Activated CD8-positive, alpha-beta T cell treated with anti-CD3 and anti-CD28 coated beads for 36 hours (primary cell): ENCODE measurements at places on chromosomes 4 and X. TPM values are rescaled to one million over a fixed set of nuclear protein-coding genes. Genes with fewer than 3 reads are reported as not detected.

GRCh38 chr4:133776503-133776902, 425.1 kb downstream of the PABPC4L start:
- no peak overlapping the region for H3K27ac ChIP-seq
- no peaks in the 10 kb centered on the region for H3K27me3 ChIP-seq

The FTSJ1 gene
- total RNA-seq = 82.9 TPM

- H3K27ac ChIP-seq = no peak overlapping the region
- no peaks in the 10 kb centered on the region for H3K36me3 ChIP-seq
- peaks cover 2% of the 10 kb centered on the region for H3K4me1 ChIP-seq
- no peak overlapping the region for H3K4me3 ChIP-seq
- DNase-seq = no peak
- H3K27me3 ChIP-seq = no peaks in the 10 kb centered on the region
Measured at GRCh38 chrX:134676436-134676835, 18.2 kb upstream of the PLAC1 start.

DNA sequence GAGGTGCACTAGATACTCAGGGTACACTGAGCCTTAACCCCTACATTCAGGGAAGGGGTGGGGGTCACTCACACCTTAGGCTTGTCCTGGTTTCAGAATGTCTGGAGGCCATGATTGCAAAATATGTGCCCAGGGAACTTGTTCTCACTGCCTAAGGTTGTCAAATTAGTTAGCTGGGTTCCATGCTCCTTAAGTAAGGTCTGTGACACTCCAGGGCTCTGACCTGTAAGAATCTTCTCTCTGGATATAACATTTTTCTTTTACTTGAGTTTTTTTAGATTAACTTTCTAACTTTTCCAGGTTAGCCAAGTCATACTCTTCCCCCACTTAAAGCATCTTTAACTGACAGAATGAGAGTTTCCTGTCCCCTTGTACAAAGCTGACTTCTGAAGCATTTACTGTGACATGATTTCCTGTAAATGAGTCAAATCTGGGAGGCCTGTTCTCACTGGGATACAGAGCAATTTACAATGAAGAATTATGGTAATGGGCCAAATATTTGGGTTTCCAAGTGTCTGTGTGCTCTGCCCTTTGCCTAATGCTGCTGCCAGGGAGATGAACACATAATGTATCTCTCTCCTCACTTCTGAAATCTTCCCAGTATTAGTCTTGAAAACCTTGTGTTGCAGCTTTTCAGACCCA, 101.7 kb downstream of the GATB start:
- H3K36me3 ChIP-seq = no peaks in the 10 kb centered on the region
- H3K27me3 ChIP-seq = no peaks in the 10 kb centered on the region
- DNase-seq = no peak
- peaks cover 12% of the 10 kb centered on the region for H3K4me1 ChIP-seq
- peak overlapping the region; percentile 85 for H3K27ac ChIP-seq

DNA sequence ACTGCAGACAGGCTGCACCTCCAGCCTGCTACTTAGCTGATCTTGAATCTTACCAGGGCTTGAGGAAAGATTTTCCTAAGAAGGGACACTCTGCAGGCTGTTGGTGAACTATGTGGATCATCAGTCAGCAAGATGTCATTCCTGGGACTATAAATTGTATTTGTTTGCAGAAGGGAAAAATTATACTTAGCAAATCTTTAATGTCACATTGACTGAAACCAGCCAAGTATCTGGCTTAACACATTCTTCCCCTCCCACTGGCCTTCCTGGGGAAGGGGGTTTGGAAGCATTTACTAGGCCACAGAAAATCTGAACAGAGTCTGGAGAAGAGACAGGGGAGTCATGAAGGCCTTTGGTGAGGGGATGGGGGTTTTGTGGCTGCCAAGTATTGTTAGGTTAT, 156.7 kb upstream of the EOLA2 start:
- H3K4me3 ChIP-seq = no peak overlapping the region
- H3K36me3 ChIP-seq = no peaks in the 10 kb centered on the region
- no peaks in the 10 kb centered on the region for H3K27me3 ChIP-seq
- no peak overlapping the region for H3K27ac ChIP-seq
- no peaks in the 10 kb centered on the region for H3K4me1 ChIP-seq

The PNCK gene
- total RNA-seq = 1.1 TPM

GRCh38 chrX:133771086-133771646, 214.2 kb downstream of the GPC3 start:
- no peaks in the 10 kb centered on the region for H3K36me3 ChIP-seq
- no peak overlapping the region for H3K4me3 ChIP-seq
- DNase-seq = no peak
- no peak overlapping the region for H3K27ac ChIP-seq

The SFRP2 gene
- not detected for total RNA-seq

GRCh38 chr4:122845066-122845465, 18.4 kb downstream of the FGF2 start:
- DNase-seq = no peak
- H3K27ac ChIP-seq = no peak overlapping the region
- peaks cover 9% of the 10 kb centered on the region for H3K27me3 ChIP-seq
- H3K4me3 ChIP-seq = no peak overlapping the region

The PTCHD1 gene
- total RNA-seq = not detected

DNA sequence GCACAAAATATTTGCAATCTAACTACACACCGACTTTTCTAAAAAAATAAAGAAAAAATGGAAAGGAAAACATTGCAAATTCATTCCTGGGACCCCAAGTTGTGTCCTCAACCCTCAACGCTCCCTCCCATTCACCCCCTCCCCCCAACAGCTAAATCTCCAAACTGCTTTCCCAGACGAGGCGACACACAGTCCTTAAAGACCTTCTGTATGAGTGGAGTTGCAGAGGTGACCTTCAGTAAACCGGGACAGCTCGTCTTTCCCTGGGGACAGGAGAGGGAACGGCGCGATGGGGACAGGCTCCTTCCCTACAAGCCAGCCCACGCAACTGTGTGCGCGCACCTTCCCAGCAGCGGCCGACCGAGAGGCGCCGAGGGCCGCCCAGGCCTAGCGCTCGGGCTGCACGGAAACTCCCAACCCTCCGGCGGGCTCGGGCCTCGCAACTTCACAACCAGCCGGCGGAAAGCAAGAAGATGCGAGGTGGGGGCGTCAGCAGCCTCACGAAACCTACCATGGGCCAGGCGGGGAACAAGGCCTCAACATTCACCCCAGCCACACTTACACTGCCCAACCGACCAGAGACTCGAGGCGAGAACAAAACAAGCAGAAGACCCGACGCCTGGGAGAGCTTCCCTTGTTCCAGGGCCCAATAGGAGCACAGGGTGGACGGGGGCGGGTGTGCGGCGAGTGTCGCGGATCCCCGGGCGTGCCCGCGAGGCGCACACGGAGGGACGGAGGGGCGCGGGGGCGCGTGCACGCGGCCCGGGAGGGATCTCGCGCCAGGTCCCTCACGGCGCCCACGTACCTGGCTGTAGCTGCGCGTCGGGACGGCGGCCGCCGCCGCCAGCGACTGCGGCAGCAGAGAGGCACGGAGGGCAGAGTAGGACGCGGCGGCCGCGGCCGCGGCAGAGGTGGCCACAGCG, 763 bp downstream of the GRSF1 start:
- peak; percentile 79 for DNase-seq
- H3K27ac ChIP-seq = peak overlapping the region; percentile 96
- no peaks in the 10 kb centered on the region for H3K27me3 ChIP-seq
- H3K36me3 ChIP-seq = peaks cover 32% of the 10 kb centered on the region

The SPANXD gene
- total RNA-seq = not detected

GRCh38 chr4:47287735-47288134, 175.8 kb downstream of the COMMD8 start:
- H3K4me3 ChIP-seq = no peak overlapping the region
- H3K27me3 ChIP-seq = peaks cover 8% of the 10 kb centered on the region
- DNase-seq = no peak
- no peaks in the 10 kb centered on the region for H3K4me1 ChIP-seq

GRCh38 chrX:70509078-70509477, 64.4 kb downstream of the DLG3 start:
- no peak for DNase-seq
- H3K4me1 ChIP-seq = peaks cover 37% of the 10 kb centered on the region
- H3K27ac ChIP-seq = peak overlapping the region; percentile 72
- no peak overlapping the region for H3K4me3 ChIP-seq
- H3K36me3 ChIP-seq = peaks cover 3% of the 10 kb centered on the region
- H3K27me3 ChIP-seq = peaks cover 4% of the 10 kb centered on the region

GRCh38 chr4:154467886-154468285, 23.7 kb downstream of the DCHS2 start:
- H3K27ac ChIP-seq = no peak overlapping the region
- DNase-seq = no peak
- no peak overlapping the region for H3K4me3 ChIP-seq

The ARHGAP10 gene
- 4.0 TPM for total RNA-seq

- H3K27me3 ChIP-seq = no peaks in the 10 kb centered on the region
- no peaks in the 10 kb centered on the region for H3K4me1 ChIP-seq
- H3K36me3 ChIP-seq = no peaks in the 10 kb centered on the region
- H3K4me3 ChIP-seq = no peak overlapping the region
- no peak for DNase-seq
Measured at GRCh38 chr4:152168987-152169616, 366.8 kb downstream of the FBXW7 start.

GRCh38 chr4:130486186-130486585, 1390.2 kb downstream of the C4orf33 start:
- no peaks in the 10 kb centered on the region for H3K36me3 ChIP-seq
- H3K4me1 ChIP-seq = no peaks in the 10 kb centered on the region
- H3K27me3 ChIP-seq = no peaks in the 10 kb centered on the region
- no peak for DNase-seq

The DCAF12L2 gene
- not detected for total RNA-seq

The CLGN gene
- 0.31 TPM for total RNA-seq

The SYTL4 gene
- total RNA-seq = not detected

- H3K36me3 ChIP-seq = no peaks in the 10 kb centered on the region
- peaks cover 20% of the 10 kb centered on the region for H3K4me1 ChIP-seq
- H3K27ac ChIP-seq = no peak overlapping the region
- H3K4me3 ChIP-seq = no peak overlapping the region
- H3K27me3 ChIP-seq = no peaks in the 10 kb centered on the region
Measured at GRCh38 chr4:54687887-54688841, 30.4 kb downstream of the KIT start.

DNA sequence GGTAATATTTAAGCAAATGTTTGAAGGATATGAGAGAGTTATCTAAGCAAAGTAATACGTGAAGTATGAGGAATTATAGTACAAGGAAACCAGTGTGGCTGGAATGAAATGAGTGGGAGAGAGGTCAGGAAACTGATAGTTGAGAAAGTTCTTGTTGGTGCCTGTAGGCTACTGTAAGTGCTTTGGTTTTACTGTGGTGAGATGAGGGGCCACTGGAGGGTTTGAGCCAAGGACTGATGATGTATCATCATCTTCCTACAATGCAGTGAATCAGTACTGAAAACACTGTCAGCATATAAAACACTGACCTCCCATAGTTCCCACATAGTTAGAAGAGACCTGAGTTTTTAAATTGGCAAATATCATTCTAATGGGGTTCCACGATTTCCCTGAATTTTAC, 367.5 kb upstream of the CTSO start:
- H3K4me3 ChIP-seq = no peak overlapping the region
- DNase-seq = no peak
- no peak overlapping the region for H3K27ac ChIP-seq
- no peaks in the 10 kb centered on the region for H3K27me3 ChIP-seq
- H3K4me1 ChIP-seq = no peaks in the 10 kb centered on the region

DNA sequence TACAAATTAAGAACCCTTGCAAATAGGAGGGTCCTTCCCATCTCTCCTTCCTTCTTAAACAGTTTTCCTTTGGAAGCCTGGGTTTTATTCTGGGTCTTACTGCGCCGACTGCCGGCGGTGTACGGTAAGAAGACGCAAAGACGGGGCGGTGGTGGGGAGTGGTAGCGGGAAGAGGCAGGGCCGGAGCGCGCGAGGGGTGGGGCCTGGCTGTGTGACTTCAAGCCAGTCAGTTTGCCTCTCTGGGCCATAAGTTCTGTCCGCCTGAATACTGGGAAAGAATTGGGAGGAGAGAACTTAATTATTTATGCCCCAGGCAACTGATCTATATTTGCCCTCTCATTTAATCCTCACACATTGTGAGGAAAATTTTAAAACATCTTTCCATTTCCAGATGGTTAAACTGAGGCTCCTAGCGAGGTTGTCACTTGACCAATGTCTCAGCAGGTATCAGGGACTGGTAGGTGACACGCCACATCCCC, 726 bp upstream of the KANTR start:
- H3K4me3 ChIP-seq = peak overlapping the region; percentile 93
- no peaks in the 10 kb centered on the region for H3K27me3 ChIP-seq
- peak overlapping the region; percentile 90 for H3K27ac ChIP-seq
- peaks cover 3% of the 10 kb centered on the region for H3K36me3 ChIP-seq

DNA sequence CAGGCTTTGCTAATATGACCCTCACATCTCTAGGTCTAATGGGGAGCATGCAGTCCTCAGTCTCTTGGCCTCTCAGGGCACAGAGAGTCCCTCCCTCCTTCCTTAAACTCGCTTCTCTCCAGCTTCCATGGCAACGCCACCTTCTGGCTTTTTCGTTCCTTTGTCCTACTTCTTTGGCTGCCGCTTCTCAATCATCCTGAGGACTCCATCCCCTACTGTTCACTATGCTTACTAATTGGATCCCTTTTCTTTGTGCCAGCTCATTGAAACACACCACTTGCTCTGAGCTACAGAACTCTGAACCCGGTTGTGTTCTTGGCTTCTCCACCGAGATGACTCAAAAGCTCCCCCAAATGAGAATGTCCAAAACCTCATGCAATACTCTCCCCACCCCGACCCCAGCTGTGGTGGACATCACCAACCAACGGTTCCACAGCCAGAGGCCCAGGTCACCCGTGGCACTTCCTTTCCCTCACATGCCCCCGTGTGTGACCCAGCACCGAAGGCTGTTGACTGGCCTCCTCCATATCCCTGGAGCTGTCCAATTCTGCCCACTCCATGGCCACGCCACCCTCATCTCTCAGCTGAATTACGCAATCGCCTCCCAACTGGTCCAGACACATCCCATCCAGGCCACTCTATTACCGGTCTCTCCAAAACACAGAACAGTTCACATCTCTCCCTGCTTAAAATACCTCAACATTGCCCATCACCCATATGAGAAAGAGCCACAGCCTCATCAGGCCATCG, 34.7 kb downstream of the CRMP1 start:
- peaks cover 2% of the 10 kb centered on the region for H3K4me1 ChIP-seq
- H3K27ac ChIP-seq = no peak overlapping the region
- no peak overlapping the region for H3K4me3 ChIP-seq
- peaks cover 3% of the 10 kb centered on the region for H3K27me3 ChIP-seq

DNA sequence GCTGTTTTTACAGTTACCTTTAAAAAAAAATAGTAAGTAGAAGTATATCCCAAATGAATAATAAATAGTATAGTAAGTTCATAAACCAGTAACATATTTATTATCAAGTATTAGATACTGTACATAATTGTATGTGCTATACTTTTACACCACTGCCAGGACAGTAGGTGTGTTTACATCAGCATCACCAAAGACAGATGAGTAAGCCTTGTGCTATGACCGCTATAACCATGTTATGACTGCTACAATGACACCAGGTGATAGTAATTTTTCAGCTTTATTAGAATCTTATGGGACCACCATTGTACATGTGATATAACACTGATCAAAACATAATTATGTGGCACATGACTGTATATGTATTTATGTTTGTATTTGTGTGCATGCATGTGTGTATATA, 27.3 kb downstream of the PABPC4L start:
- H3K27me3 ChIP-seq = no peaks in the 10 kb centered on the region
- no peak for DNase-seq
- no peak overlapping the region for H3K4me3 ChIP-seq
- H3K36me3 ChIP-seq = no peaks in the 10 kb centered on the region
- no peak overlapping the region for H3K27ac ChIP-seq

- H3K27ac ChIP-seq = no peak overlapping the region
- no peak for DNase-seq
- H3K4me3 ChIP-seq = no peak overlapping the region
- peaks cover 7% of the 10 kb centered on the region for H3K4me1 ChIP-seq
- no peaks in the 10 kb centered on the region for H3K36me3 ChIP-seq
Measured at GRCh38 chr4:168570466-168570865, 73.6 kb downstream of the PALLD start.
